Ascending aorta (tissue), 2 donors: ENCODE measurements at places on chromosomes 12 and 14. TPM values are rescaled to one million over a fixed set of nuclear protein-coding genes. Genes with fewer than 3 reads are reported as not detected.

DNA sequence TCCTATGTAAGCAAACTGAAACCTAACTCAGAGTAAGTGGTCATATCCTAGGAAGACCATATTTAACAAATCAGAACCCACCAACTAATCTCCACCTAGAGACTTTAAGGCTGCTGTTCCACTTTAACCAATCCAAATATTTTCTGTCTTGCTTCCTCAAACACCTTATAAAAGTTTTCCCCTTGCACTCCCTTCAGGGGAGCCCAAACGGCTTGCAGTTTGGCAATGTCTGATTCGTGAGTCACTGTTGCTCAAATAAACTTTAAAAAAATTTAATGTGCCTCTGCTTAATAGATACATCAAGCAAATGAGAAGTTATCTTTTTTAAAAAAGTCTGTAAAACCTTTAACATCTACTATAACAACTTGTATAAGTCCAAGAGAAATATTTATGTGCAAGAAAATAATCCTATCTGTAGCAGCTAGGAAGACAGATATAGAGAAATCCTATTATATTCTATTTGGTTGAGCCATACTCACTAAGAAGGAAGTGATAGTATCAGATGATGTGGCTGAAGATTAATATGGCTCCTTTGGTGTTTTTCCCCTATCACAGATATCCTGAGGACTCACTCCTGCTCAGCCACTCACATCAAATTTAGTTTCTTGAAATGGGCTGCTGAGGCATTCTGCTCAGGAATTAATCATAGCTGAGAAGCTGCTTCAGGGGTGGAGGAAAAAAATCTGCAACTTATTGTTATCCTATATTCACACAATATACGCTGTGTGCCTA lies 65.1 kb upstream of the DUSP6 start:
- DNase-seq, result no peak
- H3K4me1 ChIP-seq, result no peaks in the 10 kb centered on the region
- H3K27ac ChIP-seq, result no peak overlapping the region
- no peaks in the 10 kb centered on the region for H3K27me3 ChIP-seq
- no peaks in the 10 kb centered on the region for H3K36me3 ChIP-seq

DNA sequence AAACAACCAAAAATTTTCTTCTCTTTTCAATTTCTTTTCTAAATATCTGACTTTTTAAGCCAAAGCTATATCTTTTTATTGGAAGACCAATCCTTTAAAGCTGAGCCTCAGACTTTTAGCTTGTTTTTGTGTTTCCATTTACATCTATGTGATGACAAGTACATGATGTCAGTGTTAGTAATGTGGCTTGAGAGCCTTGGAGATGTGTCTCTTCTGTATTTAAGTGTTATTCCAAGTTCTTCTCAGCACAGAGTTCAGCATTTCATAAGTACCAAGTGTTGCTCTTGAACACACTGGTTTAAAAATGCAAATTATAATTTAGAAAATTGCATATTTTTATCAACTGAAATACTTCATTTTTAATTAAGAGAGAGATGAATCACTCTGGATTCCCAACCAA lies 948.9 kb upstream of the FLRT2 start:
- DNase-seq, result no peak
- H3K4me3 ChIP-seq, result no peak overlapping the region
- H3K36me3 ChIP-seq, result no peaks in the 10 kb centered on the region
- H3K27me3 ChIP-seq, result no peaks in the 10 kb centered on the region
- H3K4me1 ChIP-seq, result no peaks in the 10 kb centered on the region

DNA sequence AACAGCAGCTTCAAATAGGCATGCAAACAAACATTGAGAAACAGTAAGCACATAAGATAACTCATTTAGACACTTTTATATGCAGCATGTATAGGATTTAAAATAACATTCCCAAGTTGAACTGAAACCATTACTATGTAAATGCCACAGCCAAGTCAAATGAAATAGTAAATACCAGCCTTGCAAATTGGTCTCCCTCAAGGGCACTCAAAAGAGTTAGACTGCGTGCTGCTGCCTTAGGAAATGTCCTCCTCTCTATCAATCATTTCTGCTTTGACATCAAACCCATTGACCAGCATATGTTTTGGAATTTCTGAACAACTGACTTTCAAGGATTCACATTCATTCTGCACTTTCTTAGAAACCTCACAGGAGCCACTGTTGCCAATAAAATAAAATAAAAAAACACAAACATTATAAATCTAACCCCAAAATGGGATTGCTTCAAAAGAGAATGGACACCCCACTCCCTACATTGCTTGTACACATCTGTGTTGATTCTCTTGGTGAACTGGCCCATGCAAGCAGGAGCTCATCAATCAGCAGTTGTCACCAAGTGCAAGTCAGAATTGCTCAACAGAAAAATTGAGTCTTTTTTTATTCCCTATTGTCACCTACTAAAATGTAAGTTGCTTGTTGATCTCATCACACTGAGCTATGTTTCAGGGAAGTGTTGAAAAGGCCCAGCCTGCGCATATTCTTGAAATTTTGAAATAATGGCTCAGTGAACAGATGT lies 256.2 kb downstream of the DAD1 start:
- no peaks in the 10 kb centered on the region for H3K27me3 ChIP-seq
- H3K27ac ChIP-seq, result no peak overlapping the region
- H3K4me1 ChIP-seq, result no peaks in the 10 kb centered on the region
- H3K4me3 ChIP-seq, result no peak overlapping the region
- no peaks in the 10 kb centered on the region for H3K36me3 ChIP-seq

DNA sequence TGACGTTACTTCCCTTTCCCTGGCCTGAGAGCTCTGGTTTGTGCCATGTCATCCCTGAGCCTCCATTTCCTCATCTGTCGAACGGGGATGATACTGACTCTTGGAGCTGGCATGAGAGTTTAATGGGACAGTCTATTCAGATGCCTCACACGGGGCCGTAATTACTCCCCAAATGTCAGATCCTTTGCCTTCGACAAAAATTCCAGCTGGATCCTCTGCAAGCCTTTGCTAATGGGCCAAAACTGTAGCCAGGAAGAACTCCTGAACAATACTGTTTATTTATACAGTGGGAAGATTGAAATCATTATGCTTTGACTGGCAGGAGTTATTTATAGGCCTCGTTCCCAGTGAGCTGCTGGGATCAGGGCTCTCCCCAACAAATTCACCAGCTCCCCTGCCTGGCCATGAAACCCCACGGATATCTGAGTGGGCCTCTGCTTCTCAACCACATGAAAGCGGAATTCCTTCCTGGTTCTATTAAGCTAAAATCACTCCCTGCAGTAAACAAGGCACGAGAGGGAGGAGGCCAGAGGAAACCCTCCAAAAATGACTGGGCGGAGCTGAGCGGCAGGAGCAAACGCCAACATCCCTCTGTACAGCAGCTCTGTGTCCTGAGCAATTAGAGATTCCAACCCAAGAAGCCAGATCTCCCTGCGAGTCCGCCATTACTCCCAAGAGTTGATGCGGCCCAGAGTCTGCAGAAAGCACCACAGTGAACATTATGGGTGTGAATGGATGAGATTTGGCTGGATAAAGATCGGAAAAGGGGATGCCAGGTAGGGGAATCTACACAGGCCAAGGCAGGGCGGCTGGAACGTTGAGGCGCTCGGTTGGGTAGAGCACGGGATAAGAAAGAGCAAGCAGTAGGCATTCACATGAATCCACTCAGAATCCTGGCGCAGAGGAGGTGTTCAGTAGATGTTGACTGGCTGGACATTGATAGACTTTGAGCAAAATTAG lies 326.1 kb downstream of the BCL11B start:
- H3K4me1 ChIP-seq, result peaks cover 10% of the 10 kb centered on the region
- H3K27me3 ChIP-seq, result no peaks in the 10 kb centered on the region
- no peak overlapping the region for H3K4me3 ChIP-seq
- DNase-seq, result peak; percentile 38
- H3K36me3 ChIP-seq, result no peaks in the 10 kb centered on the region
- no peak overlapping the region for H3K27ac ChIP-seq

- H3K4me3 ChIP-seq, result no peak overlapping the region
- no peaks in the 10 kb centered on the region for H3K36me3 ChIP-seq
- peak overlapping the region; percentile 47 for H3K27ac ChIP-seq
- H3K4me1 ChIP-seq, result peaks cover 10% of the 10 kb centered on the region
- H3K27me3 ChIP-seq, result no peaks in the 10 kb centered on the region
Observed at GRCh38 chr12:47867495-47867941, 37.3 kb downstream of the VDR start.

- H3K27ac ChIP-seq, result no peak overlapping the region
- H3K4me1 ChIP-seq, result peaks cover 13% of the 10 kb centered on the region
- no peak for DNase-seq
- no peaks in the 10 kb centered on the region for H3K27me3 ChIP-seq
Observed at GRCh38 chr14:73888971-73889370, 2.3 kb downstream of the ZNF410 start.

PPM1H gene
- total RNA-seq, result 0.85 TPM

DNA sequence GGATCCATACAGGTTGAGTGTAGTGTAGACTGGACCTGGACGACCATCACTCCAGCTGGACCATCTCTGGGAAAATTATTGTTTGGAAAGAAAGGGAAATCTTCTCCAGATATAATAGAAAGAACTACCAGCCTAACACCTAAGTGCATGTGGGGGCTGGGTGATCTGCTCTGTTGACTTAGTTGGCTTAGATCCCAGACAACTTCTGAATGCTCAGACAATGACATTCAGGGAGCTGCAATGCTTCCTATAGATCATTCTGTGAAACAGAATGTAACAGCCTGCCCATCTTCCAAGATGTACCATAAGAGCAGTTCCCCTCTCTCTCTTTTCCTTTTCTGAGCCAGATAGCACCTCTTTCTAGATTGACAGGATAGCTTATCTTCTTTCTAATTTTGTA lies 572.8 kb upstream of the STXBP6 start:
- DNase-seq, result no peak
- no peaks in the 10 kb centered on the region for H3K27me3 ChIP-seq
- H3K4me3 ChIP-seq, result no peak overlapping the region
- H3K4me1 ChIP-seq, result no peaks in the 10 kb centered on the region

ABCD2 gene
- total RNA-seq, result under 0.01 TPM

GRCh38 chr14:104795781-104796686 lies 486 bp upstream of the AKT1 start:
- peak overlapping the region; percentile 99 for H3K27ac ChIP-seq
- peak overlapping the region; percentile 52 for H3K4me3 ChIP-seq
- H3K4me1 ChIP-seq, result peaks cover 29% of the 10 kb centered on the region
- H3K36me3 ChIP-seq, result peaks cover 2% of the 10 kb centered on the region
- DNase-seq, result no peak
- no peaks in the 10 kb centered on the region for H3K27me3 ChIP-seq

DNA sequence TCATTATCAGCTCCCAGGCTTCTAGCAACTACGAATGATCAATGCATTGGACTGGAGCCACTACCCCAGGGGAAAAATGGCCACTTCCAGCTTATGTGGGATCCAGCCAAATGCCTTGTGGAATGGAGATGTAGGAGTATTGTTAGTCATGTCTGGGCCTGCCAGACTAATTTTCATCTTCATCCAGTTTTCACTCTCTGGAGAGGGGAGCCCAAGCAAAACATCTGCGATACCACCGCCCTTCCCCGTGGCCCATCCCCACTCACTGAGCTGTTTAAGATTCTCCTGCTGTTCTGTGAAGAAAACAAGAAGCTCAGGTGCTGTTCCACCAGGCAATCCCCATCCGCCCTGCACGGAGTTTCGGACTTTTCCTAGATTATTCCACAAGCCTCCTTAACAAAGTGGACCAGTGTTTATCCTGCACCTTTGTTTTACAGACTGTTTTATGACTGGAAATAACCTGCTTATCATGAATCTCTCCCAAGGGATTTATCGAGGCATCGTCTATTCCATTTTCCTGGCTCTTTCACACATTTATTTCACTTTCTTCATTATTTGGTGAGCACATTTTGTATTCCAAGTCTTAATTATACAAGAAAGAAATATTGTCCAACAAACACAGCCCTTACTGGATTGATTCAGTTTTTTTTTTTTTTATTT lies 35.5 kb upstream of the MAX start:
- DNase-seq, result no peak
- no peaks in the 10 kb centered on the region for H3K36me3 ChIP-seq
- H3K4me3 ChIP-seq, result no peak overlapping the region

DNA sequence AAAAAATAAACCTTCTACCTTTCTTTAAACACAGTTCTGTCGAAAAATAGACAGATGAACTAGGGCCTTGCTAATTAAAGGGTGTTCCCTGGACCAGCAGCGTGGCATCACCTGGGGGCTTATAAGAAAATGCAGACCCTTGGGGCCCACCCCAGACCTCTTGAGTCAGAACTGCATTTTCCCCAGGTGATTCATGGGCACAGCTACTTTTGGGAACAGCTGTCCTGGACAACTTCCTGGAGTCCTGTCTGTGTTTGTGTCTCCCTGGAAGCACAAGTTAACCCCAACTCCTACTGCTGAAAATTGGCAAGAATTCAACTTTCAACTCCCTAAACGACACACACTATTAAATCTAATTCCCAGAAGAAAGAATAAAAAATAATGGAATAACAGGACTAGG lies 17.8 kb downstream of the FBLN5 start:
- H3K4me3 ChIP-seq, result no peak overlapping the region
- H3K27me3 ChIP-seq, result no peaks in the 10 kb centered on the region
- peak overlapping the region; percentile 89 for H3K27ac ChIP-seq
- no peak for DNase-seq
- H3K36me3 ChIP-seq, result peaks cover 18% of the 10 kb centered on the region
- H3K4me1 ChIP-seq, result peaks cover 38% of the 10 kb centered on the region

GRCh38 chr12:53221203-53222080 lies 10.6 kb downstream of the RARG start:
- peak overlapping the region; percentile 96 for H3K27ac ChIP-seq
- peak overlapping the region; percentile 85 for H3K4me3 ChIP-seq
- peaks cover 35% of the 10 kb centered on the region for H3K4me1 ChIP-seq
- no peaks in the 10 kb centered on the region for H3K27me3 ChIP-seq
- H3K36me3 ChIP-seq, result no peaks in the 10 kb centered on the region

KERA gene
- total RNA-seq, result not detected
